Umbilical cord (tissue), 2 donors: ENCODE measurements at places on chromosomes 1 and 21. TPM values are rescaled to one million over a fixed set of nuclear protein-coding genes. Genes with fewer than 3 reads are reported as not detected.

CYP4Z1 gene
- total RNA-seq: not detected

DCDC2B gene
- total RNA-seq: 0.72 TPM

DNA sequence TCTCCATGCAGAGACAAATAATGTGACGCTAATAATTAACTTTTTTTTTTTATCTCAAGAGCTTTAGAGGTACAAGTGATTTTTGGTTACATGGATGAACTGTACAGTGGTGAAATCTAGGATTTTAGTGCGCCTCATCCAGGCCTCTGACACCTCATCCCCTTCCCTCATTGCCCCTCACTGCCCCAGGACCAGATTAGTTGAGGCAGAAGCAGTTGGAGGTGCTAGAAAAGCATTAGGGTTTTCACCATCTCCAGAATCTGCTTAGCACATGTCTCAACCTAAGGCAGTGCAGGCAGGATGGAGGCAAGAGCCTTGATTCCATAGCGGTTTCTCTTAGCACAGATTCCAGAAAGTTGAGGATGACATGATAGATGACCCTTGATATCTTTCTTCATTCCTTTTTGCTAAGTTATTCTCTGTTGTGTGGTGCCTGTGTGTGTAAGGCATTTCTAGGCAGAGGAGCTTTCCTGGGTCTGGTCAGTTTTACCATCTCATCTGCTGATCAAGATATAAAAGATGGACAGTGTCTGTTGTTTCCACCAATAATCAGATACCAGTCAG lies 16.3 kb upstream of the IL10 start:
- DNase-seq: no peak

- DNase-seq: no peak
These were observed 57.3 kb upstream of the CASZ1 start for GRCh38 chr1:10853701-10854100.

DNA sequence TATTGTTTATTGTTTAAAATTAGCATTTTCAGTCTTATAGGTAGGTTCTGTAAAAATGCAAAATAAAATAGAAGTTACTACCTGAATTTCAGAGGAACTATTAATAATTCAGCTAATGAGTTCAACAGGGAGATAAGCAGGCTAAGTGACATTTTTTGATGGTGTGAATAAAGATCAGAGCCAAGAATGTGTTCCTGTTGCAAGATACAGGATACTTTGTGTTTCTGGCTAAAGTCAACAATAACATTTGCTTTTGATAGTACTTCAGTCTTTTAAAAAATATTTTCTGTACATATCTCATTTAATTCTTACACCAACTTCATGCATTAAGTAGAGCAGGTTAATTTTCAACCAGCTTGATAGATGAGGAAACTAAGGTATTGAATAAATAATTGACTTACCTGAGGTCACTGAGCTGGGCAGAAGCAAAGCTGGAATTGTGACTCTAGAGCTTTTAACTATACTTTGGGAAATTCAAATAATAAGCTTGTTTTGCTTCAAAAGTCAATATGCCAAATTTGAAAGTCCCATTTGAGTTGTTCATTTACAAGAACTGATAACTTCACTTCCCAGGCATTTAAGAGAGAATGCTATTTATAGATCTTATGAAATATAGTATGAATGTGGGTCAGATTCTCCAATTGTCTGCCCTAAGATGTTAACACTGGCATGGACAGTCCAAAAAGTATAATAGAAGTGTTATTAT lies 6.0 kb downstream of the GORAB start:
- DNase-seq: peak; percentile 8
